Right cardiac atrium (tissue), 5 donors: ENCODE measurements at places on chromosomes 1 and 21. TPM values are rescaled to one million over a fixed set of nuclear protein-coding genes. Genes with fewer than 3 reads are reported as not detected.

- no peak for DNase-seq
Observed at GRCh38 chr1:44571712-44572571, 102.3 kb downstream of the TMEM53 start.

DNA sequence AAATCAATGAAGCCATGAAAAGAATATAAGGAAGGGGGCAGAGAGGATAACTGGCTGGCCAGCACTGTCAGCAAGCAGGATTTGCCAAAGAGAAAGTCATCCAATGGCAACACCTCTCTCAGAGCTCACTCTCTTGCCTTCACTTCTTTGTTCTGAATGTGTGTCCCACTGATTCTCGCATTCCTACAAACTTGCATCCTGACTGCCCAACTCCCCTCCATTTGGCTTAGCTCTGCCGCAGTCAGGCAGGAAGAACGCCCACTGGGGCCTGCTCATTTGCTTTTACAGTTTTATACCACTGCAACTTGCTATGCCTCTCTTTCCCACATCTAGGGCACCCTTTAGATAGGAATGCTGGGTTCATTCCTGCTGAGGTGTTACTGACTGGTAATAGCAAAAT lies 364.2 kb upstream of the ST6GALNAC5 start:
- no peak for DNase-seq

- no peak for DNase-seq
Observed at GRCh38 chr1:12709091-12709491, 6.8 kb upstream of the AADACL3 start.

DNA sequence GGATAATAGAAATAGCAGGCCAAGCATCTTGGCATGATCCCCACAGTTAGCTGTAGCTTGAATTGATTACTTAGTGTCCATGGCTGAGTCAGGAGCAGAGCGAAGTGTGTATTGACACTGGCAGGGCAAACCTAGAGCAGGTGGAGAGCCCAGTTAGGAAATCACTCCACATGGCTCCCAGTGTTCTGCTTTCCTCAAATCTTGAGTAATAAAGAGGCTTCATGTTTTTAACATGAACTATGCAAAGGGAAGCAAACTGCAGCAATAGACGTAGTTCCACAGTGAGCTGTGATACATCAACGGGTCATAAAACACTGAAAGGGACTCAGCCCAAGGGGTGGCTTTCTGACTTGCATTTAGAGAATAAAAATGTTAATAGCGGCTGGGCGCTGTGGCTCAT lies 28.9 kb downstream of the RHEX start:
- no peak for DNase-seq

- DNase-seq = no peak
Observed at GRCh38 chr1:203181586-203182386, 4.7 kb downstream of the CHI3L1 start.

DNA sequence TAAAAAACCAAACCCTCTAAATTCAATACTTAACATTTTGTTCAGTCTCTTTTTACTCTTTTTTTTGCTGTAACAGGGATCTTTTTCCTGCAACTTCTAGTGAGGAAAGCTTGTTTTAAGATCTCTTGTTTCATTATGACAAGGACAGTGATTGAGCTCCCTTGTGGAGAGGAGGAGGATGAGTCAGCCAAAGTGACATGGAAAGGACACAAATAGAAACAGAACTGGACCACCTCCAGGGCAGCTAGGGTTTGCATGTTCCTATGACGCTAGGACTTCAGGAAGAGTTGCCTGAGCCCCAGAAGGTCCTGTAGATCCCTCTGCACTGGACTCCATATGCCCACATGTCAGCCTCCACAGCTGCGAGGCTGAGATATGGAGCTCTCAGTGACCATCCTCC lies 212.6 kb upstream of the FAM78B start:
- peak; percentile 21 for DNase-seq

- DNase-seq = no peak
Observed at GRCh38 chr1:94832446-94832845, 12.3 kb downstream of the SLC44A3 start.

DNA sequence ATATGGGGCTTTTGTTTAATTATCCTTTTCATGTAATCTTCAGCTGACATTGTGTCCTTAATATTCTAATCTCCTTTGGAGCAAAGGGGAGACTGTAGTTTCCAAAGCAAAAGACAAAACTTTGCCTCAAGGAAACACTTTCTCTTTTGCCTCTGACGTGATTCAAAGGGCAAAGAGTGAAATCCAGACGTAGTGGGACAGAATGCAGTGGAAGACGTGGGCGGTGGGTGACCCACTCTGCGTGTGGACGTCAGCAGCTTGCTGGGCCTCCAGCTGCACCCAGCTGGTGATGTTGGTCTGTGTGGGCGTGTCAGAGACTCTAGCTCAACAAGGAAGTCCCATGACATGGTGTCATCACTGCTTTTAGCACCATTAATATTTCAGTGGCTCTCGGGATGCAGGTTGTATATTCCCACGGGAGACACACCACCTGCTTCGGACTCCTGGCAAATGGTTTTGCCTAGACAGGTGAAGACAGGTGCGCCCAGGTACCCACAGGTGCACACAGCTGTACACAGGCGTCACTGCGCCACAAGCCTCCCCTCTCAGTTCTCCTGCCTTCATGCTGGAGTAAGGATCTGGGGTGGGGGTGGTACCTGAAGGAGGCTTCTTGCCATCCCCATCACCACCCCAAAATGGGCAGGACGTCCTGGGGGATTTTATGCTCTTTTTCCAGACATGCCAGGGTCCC lies 292.1 kb upstream of the VAMP3 start:
- peak; percentile 91 for DNase-seq

GRCh38 chr1:30730346-30731108 lies 7.1 kb upstream of the MATN1 start:
- no peak for DNase-seq

- DNase-seq = no peak
Observed at GRCh38 chr1:196438329-196438728, 169.9 kb downstream of the KCNT2 start.

DNA sequence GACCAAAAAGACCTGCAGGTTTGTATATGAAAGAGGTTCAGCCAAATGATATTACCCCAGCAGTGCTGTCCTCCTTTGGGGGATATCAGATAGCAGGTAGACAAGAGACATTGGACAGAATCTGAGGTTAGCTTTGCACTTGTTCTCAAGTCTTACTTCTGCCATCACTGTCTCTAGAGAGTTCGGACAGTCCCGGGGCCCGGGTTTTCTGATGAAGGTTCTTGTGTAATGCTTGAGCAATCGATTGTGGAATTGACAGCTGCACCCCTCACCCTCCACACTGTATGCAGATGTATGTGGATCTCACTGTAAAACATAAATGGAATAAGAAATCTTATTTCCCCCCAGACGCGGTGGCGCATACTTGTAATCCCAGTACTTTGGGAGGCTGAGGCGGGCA lies 56.2 kb upstream of the MORC3 start:
- no peak for DNase-seq

DNA sequence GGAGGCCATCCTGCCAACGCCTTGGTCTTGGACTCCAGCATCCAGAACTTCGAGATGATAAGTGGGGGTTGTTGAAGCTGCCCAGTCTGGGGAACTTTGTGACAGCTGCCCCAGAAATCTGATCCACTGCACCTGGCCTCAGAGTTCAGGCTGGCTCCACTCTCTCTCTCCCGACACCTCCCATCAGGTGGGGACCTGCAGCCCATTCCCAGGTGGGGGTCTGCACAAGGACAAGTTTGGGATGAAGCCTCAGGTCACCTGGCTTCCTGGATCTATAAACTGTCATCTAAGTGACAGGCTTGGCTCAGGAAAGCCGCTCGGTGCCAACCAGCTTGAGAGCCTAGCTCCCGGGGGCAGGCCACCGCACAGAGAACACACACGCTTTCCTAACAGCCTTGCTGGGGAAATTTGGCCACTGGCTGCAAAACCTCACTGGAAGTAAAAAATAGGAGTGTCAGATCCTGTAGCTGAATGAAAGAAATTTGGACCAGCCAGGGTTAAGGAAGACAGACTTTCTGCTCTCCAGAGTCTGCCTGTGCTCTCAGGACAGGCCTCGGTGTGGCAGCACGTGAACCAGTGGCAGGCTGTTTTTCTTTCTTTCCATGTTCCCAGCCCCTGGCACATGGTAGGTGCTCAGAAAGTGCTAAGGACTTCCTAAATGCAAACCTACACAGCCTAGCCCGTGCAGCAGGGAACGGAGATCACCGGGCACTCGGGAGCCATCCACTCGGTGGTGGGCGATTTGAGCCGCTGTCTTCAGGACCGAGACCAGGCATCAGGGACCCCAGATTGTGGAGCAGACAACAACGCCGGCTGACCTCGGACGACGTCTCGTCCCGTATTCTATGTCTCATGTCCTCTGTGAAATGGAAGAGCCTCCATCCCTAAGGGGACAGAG lies 42.6 kb upstream of the LBR start:
- DNase-seq = no peak

- DNase-seq = no peak
Observed at GRCh38 chr1:100950781-100951180, 54.9 kb downstream of the SLC30A7 start.

GRCh38 chr1:83626603-83627002 lies 372.3 kb downstream of the TTLL7 start:
- DNase-seq = no peak

- no peak for DNase-seq
Observed at GRCh38 chr1:92886886-92887419, 55.1 kb downstream of the RPL5 start.

DNA sequence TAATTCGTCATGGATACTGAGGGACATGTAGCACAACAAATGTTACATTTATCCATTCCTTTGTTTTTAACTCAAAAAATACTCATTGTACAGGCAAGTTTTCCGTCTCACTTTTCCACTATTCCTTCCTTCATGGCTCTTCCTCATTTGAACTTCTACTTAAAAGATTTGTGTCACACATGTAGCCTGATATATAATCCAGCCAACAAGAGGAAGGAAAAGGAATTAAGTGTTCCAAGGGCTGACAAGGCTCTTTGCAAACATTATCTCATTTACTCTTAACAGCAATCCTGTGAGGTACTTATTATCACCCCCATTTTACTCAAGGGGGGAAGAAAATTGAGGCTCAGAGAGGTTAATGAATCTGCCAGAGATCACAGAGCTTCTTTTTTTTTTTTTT lies 22.9 kb downstream of the CD244 start:
- DNase-seq = no peak

DNA sequence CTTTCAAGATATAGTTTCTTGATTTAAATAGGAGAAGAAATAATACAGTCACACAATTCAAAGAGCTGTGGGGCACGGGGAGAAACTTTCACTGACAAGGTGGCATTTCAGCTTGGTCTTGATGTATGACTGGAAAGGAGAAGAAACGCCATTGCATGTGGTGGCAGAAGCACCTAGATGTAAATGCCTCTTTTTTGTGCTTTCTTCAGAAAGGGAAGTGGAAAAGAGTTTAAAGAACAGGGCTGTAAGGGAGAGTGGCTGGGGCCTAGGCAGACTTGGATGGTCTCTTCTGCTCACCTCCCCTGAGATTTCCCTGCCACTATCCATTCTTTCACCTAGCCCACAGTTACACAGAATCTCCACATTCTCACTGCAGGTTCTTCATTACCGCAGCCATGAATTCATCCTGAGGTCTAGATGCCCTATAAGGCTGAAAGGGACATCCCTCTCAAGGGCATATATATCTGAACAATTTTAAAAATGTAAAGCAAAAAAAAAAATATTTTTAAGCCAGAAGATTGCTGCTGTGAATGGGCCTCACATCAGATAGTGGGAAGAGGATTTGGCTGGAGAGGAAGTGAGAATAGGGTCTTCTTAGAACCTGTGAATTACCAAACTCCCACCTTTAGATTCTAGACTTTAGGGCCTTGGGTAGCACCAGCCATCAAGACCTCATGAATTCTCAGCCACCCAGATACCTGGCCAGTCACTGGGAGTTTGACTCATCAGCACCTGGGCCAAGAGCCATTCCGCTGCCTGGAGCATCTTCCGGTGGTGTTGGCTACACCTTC lies 23.4 kb downstream of the CACNA1E start:
- DNase-seq = no peak

GRCh38 chr1:208042868-208043267 lies 131.9 kb upstream of the CD34 start:
- no peak for DNase-seq

- no peak for DNase-seq
Observed at GRCh38 chr1:215140135-215140534, 57.6 kb downstream of the KCNK2 start.

Gene FCRL5
- not detected for polyA plus RNA-seq

Gene SLC25A34
- 8.1 TPM for polyA plus RNA-seq

Gene SMIM34
- not detected for polyA plus RNA-seq

Gene ZNF648
- not detected for polyA plus RNA-seq

Gene PLA2G2D
- not detected for polyA plus RNA-seq

Gene BARHL2
- not detected for polyA plus RNA-seq

Gene ETNK2
- polyA plus RNA-seq = 5.2 TPM
